ENCODE measurements at places on chromosomes 4 and X.

- DNase-seq: no peak
Observed at GRCh38 chrX:122046226-122046625, 998.8 kb downstream of the GLUD2 start.

- DNase-seq: no peak
Observed at GRCh38 chr4:98383431-98384106, 122.4 kb downstream of the RAP1GDS1 start.

DNA sequence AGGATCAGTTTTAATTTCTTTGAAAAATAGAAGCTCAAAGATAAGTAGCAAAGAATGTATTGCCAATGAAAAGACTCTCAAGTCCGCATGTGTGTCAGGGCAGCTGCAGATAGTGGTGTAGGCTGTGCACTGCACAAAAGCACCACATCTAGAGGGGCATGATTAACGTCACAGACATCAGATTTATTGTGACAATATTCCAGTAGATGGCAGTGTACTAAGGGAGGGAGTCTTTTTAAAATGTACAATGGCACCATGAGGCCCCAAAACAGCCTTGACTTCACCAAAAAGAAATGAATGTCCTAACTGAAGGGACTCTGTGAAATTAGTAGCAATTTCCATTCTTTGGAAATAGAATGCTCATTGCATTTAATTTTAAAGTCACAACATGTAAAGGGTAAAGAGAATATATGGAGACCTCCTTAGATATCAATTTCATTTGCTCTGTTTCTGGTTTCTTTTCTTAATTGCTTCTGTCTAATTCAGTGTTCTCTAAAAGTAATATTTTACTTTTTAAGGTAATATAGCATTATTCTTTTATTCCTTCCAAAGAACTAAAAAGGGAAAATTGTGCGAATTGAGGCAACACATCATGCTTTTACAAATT, 98.4 kb downstream of the ZNF827 start:
- no peak for DNase-seq

DNA sequence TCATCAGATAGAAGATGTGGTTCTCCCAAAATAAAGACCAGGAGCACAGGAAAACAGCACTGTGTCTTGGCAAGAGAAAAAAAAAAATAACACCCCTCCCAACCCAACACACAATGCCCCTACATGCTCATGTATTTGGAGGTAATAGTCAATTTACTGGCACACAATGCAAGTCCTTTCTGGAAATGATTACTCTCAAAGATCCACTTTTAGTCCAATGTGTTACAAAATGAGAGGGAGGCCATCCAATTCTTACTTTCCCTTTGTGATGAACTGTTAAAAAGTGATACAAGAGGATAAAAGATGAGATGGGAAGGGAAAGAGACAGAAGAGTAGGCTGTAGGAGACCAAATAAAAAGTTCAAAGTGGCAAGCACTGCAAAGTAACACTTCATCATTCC, 180.3 kb upstream of the DKK2 start:
- DNase-seq: no peak

GRCh38 chr4:149914119-149915115, 98.8 kb upstream of the IQCM start:
- no peak for DNase-seq

DNA sequence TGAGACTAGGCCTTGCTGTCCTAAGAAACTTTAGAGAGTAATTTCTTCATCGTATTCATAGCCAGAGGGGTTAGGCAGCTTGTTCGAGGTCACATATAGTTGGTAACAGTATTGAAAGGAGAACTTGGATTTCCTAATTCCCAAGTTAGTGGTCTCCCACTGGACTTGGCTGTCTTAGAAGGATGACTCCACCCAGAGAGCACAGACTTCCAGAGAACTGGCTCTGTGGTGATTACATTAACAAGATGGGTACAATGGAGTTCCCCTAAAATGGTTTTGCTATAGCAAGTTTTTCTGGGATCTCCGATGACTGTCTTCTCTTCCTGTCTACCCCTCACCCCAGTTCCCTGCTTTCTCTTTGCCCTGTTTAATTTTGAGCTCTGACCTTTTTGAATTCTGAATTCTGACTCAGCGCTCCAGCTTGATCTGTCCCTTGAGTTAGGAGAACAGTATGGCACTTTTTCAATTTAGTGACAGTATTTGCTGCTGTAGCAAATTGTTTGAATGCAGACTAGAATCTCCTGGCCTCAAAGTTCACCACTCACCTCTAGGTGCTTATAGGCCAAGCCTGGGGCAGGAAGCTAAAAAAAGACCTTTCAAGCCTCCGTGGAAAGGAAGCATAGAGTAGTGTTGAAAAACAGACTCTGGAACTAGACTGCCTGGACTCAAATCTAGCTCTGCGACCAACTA, 6.9 kb downstream of the MSN start:
- no peak for DNase-seq

- DNase-seq: no peak
Observed at GRCh38 chr4:110292994-110293744, 94.8 kb upstream of the ELOVL6 start.

DNA sequence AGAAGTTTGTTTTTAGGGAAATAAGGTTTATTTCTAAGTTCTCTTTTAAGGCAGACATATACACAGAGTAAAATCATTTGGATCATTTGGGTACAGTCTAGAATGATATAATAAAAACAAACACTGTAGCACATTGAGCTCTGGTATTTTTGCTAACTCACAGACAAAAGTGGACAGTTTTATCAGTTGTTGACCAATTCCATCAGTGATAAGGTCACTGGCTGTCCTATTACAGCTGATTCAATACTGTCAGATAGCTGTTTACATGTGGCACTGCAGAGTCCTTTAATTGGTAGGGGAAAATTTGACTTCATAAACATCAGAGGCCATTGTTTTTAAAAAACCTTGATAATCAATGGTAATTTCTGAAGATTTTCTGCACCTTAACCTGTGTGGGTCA, 3.5 kb downstream of the IBSP start:
- DNase-seq: no peak

DNA sequence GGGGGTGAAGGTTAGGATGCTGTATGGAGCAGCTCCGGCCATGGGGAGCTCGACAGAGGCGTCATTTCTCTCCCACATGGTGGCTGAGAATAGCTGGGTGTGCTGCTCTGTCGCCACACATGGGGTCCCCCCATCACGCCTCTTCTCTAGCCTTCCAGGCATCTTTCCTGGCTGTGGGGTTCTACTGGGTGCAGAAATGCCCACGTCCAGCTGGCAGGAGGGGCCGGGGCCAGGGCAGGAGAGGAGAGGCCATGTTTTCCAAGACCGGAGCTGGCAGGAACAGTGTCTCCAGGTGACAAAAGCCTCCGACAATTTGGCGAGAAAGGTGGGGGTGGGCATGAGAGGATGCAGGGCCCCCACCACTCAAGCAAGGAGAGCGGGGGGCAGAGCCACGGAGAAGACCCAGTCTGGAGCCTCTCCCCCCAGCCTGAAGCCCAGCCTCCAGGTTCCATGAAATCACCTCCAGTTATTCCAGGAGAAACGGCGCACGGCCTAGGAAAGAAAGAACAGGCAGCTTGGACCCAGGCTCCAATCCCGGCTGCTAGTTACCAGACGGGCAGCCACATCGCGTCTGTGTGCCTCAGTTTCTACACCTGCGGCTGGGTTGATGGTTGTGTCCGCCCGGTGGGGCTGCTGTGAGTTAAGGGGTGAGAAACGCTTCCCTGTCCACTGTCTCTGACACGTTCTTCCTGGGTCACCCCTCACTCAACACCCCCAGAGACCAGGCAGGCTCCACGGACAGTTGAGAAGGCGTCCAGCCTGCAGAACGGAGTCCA, 27.4 kb upstream of the SPON2 start:
- DNase-seq: no peak

DNA sequence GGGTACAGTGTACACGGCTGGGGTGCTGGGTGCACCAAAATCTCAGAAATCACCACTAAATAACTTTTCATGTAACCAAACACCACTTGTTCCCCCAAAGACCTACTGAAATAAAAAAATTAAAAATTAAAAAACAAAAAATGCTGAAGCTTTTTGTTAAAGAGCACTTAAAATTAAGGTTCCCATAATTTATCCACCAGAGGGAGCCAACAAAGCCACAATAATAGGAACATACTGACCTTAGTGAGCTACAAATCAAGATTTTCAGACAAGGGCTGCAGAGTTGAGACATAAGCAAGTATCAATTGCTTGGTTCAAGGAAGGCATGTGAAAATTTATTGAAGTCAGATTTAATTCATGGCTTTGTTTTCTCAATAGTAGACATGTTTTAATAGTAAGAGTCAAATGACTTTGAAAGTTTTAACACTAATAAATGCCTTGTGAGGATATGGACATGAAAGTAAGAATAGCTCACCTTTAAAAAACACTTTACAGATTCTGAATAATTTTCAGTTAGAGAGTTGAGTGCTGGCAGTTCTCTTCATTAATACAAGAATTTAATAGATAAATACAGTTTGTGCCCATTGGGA, 43.0 kb upstream of the SCOC start:
- DNase-seq: no peak

DNA sequence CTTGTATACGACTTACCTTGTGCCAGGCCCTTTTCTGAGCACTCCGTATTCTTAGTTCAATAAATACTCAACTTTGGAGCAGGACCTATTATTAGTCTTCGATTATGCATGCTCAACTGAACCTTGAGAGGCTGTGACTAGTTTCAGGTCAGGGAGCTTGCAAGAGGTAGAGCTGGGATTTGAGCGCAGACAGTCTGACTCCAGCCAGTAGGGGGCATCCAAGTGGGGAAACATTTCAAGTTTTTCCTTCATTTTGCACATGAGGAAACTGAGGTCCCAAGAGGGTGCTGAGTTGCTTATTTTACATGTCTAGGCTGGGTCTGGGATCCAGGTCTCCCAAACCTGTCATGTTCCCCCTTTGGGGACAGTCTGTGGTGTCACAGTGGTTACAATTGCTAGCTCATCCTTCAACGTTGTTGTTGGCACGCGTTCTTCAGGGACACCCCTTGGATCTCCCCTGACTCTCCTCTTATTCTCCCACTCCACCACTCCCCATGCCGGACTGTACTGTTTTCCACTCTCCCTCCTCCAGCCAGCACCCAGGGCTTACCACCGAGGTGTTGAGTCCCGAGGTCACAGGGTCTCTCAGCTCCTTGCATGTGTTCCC, 6.7 kb upstream of the PRICKLE3 start:
- no peak for DNase-seq

DNA sequence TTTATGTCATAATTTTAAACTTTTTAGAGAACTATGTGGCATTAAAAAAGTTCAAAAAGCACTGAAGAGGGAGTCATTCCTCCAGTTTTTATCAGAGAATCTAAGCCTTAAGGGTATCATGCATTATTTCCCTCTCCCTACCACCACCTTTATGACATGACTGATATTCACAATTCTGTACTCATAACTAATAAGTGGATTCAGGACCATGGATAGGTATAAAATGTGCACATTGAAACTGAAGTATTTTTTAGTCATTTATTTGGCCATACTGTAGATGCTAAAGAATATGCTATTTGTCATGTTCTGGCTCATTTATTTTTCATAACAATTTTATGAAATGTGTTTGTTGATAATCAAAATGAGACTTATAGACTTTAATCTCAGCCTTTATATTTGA, 897.5 kb upstream of the AGA start:
- DNase-seq: no peak

DNA sequence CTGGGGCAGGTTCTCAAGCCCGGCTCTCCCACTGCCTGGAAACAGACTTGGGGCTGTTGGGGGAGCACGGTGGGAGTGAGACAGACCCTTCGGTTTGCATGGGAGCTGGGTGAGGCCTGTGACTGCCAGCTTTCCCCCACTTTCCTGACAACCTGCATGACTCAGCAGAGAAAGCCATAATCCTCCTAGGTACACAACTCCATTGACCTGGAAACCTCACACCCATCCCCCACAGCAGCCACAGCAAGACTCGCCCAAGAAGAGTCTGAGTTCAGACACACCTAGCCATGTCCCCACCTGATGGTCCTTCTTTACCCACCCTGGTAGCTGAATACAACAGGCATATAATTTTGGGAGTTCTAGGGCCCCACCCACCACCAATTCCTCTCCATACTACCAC, 57.6 kb upstream of the UBQLN2 start:
- no peak for DNase-seq

DNA sequence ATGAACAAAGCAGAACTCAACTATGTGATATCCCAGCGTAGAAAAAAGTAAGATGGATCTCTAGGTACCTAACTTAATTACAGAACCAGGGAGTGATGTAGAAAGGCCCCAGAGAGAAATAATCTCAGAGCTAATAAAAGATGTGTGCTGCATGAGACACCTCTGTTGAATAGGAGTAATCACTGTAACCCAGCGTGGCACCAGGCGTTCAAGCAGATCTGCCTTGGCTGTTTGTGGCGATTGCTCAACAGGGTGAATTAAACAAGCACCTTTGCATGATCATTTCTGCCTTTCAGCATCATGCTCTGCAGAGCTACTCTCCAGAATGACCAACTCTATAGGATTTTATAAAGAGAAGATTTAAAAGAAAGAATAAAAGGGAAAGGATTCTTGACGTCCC, 81.7 kb upstream of the KCNIP4 start:
- no peak for DNase-seq

GRCh38 chrX:50812995-50813842, 775 bp downstream of the SHROOM4 start:
- no peak for DNase-seq

DNA sequence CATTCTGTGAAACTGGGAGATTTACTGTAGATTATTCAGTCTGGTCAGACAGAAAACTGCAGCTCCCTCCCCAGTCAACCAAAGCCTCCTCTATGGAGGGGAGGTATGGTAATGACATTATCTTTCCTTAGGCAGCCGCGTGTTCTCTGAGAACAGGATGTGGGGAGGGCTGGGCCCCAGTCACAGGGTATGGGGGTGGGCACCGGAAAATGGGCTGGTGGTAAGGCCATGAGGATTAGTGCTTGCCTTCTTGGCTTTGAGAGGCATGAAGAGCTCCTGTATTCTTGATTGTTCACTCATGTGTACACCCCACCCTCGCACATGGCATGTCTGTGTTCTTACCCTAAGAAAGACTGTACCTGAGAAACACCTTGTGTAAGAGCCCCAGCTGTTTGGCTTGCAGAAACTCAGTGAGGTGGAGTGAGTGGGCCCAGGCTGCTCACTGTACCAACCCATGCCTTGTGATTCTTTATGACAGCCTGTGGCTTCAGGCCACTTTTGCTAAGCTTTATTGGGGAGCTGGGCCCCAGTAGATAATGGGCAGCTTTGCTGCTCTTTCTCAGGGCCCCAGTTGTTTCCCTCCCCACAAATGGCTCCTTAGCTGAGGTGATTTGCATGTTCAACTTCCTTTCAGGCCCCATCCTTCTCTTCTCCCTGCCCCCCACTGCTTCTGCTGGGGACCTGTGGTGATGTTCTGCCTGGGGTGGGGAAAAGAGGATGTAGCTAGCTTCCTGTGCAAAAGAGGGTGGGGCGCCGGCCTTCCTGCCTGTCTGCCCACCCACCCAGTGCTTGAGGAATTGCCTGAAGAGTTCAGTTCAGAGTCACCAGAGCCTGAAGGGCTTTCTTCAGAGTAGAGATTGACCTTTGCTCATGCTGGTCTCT, 30.7 kb downstream of the MSN start:
- DNase-seq: peak; percentile 52

All from activated T-helper 1 cell treated with Interleukin-2 at 50 U/mL for 16 hours (primary cell).